ENCODE measurements at places on chromosomes 6 and 20. TPM values are rescaled to one million over a fixed set of nuclear protein-coding genes. Genes with fewer than 3 reads are reported as not detected.

DNA sequence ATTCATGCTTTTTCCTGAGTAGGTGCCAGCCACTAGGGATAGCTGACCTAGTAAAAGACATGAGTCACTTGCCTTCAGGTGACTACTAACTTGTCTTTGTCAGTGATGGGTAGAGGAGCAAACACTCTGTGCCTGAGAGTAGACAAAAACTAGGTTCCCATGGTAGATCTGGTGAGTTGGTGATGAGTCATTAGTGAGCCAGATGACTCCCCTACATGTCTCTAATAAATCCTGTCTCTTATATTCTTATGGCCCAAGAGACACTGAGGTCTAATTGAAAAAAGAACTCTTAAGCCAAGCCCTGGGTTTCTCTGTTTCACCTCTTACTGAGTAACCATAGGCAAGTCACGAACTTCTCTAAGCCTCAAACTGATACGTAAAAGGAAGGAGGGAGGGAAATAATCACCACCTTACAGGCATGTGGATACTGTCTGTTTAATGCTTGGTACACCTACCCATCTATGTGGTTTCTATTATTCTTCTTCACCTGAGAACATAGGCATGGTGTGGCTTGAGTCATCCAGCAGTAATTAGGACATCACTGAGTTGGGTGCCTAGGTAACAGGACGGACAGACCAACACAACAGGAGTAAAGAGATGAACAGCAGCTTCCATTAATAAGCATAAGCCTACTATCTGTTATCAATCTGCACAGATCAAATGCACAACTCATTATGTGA is 20.3 kb downstream of the TTPAL start:
- DNase-seq = no peak
- H3K4me3 ChIP-seq = no peak overlapping the region
- peaks cover 86% of the 10 kb centered on the region for H3K36me3 ChIP-seq
- H3K27me3 ChIP-seq = no peaks in the 10 kb centered on the region
- no peaks in the 10 kb centered on the region for H3K4me1 ChIP-seq

LIME1 gene
- 9.3 TPM for total RNA-seq

DNA sequence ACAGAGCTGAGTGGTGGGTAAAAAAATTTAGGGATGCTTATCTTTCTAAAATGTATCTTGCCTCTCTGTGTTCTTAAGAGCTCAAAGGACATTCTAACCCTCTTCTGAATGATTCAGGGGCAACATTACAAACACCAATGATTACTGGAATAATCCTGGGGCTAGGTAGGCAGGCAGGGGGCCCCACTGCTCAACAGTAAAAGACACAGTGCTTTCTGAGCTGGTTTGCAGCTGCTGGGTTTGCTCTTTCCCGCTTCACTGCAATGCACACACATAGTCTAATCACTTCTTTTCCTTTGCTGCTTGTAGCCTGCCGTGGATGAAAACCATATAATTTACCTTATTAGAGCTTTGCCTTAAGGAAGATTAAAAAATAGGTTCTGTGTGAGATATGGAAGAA is 23.9 kb downstream of the CLDN20 start:
- no peak overlapping the region for H3K27ac ChIP-seq
- no peaks in the 10 kb centered on the region for H3K27me3 ChIP-seq
- peaks cover 82% of the 10 kb centered on the region for H3K36me3 ChIP-seq
- DNase-seq = no peak
- no peaks in the 10 kb centered on the region for H3K4me1 ChIP-seq
- no peak overlapping the region for H3K4me3 ChIP-seq

- H3K27ac ChIP-seq = no peak overlapping the region
- peaks cover 2% of the 10 kb centered on the region for H3K27me3 ChIP-seq
- H3K4me1 ChIP-seq = no peaks in the 10 kb centered on the region
- H3K4me3 ChIP-seq = no peak overlapping the region
- DNase-seq = no peak
Observed at GRCh38 chr6:138226700-138227315, 8.5 kb upstream of the PBOV1 start.

DNA sequence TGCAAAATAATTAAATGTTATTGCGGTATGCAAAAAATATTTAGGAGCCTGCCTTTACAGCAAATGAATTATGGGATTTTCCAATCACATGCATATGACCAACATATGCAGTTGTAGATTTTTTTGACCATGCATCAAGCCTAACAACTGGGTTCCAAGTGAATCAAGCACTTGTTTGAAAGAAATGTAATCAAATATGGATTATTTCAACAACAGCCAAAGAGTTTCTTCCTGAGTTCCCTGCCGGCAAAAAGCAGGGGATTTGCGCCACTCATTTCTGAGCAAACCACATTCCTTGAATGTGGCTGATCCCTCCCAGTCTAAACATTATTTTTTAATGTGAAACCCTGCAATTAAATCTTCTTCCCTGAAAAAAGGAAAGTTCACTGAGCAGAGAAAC is 100.1 kb upstream of the ADTRP start:
- no peaks in the 10 kb centered on the region for H3K36me3 ChIP-seq
- H3K27ac ChIP-seq = no peak overlapping the region
- no peaks in the 10 kb centered on the region for H3K27me3 ChIP-seq

PRRC2A gene
- total RNA-seq = 332 TPM

DNA sequence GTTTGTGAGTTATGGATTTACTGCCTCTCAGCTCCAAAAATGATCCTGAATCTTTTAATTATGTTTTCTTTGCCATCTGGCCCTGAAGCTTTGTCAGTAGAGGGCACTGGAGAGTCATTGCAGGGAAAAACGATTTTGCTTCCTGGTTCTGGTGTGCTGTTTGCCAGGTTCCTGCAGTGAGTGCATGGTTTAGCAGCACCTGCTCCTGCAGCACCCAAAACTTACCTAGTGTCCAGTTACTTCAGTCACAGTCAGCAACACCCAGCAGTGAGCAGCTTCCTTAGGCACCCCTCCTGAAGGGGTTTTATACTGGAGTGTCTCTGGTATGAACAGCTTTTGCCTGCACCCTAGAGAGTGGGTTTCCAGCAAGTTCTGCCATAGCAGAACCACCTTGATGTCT is 6.0 kb upstream of the TRIM26 start:
- H3K4me1 ChIP-seq = peaks cover 2% of the 10 kb centered on the region
- DNase-seq = peak; percentile 46
- no peak overlapping the region for H3K27ac ChIP-seq
- H3K36me3 ChIP-seq = no peaks in the 10 kb centered on the region

DNA sequence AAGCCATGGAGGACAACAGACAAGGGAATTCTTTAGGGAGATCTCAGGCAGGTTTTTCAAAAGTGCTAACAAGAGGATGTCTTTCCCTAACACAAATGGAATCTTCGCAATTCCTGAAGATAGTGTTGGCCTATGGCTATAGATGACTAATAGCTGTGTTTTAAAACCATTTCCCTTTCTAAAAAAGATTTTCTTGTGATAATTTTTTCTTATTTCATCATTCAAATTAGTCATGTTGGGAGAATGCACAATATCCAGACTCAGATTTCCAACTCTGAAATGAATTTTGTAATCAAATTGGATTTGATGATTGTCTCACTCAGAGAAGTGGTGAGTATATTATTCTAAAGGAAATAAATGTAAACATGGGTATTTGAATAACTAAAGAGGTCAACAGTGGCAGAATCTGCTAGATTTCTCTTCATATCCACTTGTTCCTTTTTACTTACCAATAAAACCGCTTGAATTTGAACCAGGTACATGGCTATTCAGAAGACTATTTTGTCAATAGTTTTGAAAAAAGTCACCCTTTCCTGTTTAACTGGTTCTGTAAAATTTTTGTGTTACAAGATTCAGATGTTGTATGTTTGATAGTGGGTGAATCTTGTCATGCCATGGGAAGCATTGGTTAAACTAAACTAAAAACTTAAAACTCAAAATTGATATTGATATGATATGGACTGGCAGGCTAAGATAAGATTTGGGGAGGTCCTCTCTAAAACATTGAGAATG is 1223.7 kb upstream of the EYS start:
- no peaks in the 10 kb centered on the region for H3K36me3 ChIP-seq
- H3K4me1 ChIP-seq = no peaks in the 10 kb centered on the region
- no peak overlapping the region for H3K27ac ChIP-seq
- no peaks in the 10 kb centered on the region for H3K27me3 ChIP-seq
- H3K4me3 ChIP-seq = no peak overlapping the region

DNA sequence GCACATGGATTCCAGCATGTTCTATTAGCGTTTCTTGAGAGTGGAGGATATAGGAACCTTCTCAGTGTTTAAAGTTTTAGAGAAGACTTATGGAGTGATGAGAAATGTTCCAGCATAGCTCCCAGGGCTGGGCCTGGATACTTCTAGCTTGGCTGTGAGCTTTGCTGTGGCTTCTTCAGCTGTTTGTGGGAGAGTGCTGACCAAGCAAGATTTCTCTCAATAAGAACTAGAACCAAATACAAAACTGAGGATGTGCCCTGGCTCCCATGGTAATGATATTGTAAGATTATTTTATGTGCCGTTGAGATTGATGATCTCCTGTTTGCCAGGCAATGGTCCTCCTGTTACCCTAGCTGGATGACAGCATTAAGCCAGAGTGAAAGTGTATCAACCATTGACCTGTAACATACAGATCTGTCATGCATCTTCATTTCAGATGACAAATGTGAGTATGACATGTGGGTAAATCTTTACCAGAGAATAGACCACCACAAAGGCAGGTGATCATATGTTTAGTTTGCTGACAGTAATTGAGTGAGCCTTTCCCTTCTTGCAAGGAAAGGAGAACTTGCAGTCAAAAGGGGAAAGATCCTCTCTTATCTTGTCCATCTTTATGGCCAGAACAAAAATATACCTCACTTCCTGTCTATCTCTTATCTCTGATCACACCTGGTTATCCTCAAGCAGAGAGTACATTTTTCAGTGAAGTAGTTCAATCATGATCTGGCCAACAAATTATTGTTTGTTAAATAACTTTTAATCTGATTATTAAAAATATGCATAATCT is 180.1 kb downstream of the SLC24A3 start:
- H3K27ac ChIP-seq = no peak overlapping the region
- H3K36me3 ChIP-seq = no peaks in the 10 kb centered on the region
- no peaks in the 10 kb centered on the region for H3K27me3 ChIP-seq

LINC00237 gene
- not detected for total RNA-seq

PACRG gene
- not detected for total RNA-seq

DNA sequence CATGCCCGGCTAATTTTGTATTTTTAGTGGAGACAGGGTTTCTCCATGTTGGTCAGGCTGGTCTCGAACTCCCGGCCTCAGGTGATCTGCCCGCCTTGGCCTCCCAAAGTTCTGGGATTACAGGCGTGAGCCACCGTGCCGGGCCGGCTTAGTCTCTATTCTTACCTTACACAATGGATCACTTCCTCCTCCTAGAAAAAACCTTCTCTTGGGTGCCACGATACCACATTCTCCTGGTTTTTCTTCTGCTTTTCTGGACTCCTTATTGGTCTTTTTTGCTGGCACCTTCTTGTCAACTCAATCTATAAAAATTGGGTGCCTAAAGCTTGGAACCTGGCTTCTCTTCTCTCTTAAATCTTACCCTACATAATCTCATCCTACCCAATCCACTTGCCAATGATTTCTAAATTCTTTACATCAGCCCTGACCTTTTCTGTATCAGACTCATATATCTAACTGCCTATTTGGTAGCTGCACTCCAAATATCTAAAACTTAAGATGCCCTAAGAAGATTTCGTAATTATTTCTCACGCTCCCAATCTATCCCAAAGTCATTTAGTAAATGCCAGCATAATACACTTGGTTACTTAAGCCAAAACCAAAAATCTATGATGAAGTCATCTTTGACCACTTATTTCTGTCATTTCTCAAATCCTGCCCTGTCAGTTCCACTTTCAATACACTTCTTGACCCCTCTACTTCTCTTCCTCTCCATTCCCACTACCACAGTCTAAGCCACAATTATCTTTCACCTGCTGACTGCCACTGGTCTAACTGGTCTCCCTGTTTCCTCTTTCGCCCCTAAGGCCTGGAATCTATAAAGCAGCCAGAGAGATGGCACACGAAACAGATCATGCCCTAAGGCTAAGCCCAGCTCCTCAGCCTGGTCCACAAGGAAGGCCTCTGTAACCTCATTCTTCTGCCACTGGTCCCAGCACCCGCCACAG is 43.2 kb downstream of the ELMO2 start:
- peaks cover 70% of the 10 kb centered on the region for H3K36me3 ChIP-seq
- H3K27ac ChIP-seq = peak overlapping the region; percentile 90
- DNase-seq = no peak

DLK2 gene
- 0.53 TPM for total RNA-seq

RAB44 gene
- not detected for total RNA-seq

DNA sequence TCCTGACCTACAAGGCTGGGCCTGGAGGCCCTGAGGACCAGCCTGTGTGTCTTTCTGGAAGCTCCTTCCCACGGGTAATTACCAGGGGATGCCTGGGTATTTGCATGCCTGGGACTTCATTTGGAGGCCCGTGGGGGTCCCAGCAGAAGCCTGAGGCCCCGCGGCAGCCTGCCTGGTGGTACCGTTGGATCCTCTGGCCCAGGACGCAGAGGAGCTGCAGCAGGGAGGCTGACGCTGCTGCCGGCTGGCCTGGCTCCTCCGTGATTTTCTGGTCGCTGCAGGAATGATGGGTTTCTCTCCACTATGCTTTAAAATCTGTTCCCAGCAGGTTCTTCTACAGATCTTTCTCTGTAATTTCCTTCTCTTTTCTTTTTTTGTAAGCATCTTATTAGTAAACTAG is 6.5 kb downstream of the CABLES2 start:
- H3K27me3 ChIP-seq = no peaks in the 10 kb centered on the region
- H3K36me3 ChIP-seq = peaks cover 9% of the 10 kb centered on the region
- peaks cover 54% of the 10 kb centered on the region for H3K4me1 ChIP-seq
- no peak for DNase-seq
- H3K4me3 ChIP-seq = no peak overlapping the region
- no peak overlapping the region for H3K27ac ChIP-seq

EEF1A2 gene
- 29.0 TPM for total RNA-seq

PAK1IP1 gene
- 56.5 TPM for total RNA-seq

TASP1 gene
- 5.4 TPM for total RNA-seq

CD24 gene
- total RNA-seq = 27.1 TPM

DNA sequence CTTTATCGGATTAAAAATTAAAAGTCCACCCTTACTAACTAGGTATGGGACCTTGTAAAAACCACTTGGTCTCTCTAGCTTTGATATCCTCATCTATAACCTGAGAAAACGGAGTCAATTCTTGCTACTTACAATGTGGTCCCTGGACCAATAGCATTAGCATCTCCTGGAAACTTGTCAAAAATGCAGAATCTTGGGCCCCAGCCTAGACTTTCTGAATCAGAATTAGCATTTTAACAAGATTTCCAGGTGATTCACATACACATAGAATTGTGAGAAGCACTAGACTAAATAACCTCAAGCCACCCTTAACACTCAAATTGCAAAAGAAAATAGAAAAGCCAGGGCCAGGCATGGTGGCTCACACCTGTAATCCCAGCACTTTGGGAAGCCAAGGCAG is 96.6 kb downstream of the RNGTT start:
- peaks cover 6% of the 10 kb centered on the region for H3K4me1 ChIP-seq
- peaks cover 7% of the 10 kb centered on the region for H3K36me3 ChIP-seq
- no peak overlapping the region for H3K27ac ChIP-seq
